ENCODE measurements at places on chromosomes 11 and 22.

GRCh38 chr11:11937957-11938356, 70.5 kb downstream of the DKK3 start:
- no peak for DNase-seq

- no peak for DNase-seq
Observed at GRCh38 chr11:102577182-102577581, 46.6 kb upstream of the MMP7 start.

GRCh38 chr11:58503361-58503856, 4.5 kb downstream of the OR5B21 start:
- no peak for DNase-seq

- DNase-seq = no peak
Observed at GRCh38 chr11:12810568-12810894, 136.3 kb downstream of the TEAD1 start.

DNA sequence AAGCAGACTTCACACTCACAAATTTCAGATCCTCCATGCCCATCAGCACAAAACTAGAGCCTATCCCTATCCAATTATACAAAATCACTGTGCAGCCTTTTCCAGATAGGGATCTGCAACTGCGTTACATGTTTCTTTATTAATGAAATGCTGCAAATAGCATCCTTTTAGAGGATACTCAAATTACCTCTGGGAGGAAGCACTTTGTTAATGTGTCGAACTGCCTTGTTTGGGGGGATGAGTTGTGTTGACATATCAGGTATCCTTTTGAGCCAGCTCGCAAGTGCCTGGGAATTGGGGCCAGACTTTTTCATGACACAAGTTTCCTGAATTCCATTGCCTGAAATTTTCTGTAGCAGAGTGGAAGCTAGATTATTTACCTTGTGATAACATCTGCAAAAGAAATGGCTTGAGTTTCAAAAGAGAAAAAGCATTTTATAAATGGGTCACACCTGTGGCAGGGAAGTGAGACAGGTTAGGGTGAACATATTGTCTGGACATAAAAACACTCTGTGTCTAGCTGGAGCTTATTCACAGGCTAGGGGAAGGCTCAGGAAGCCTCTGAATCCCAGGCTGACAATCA, 299.1 kb upstream of the MTNR1B start:
- DNase-seq = no peak

DNA sequence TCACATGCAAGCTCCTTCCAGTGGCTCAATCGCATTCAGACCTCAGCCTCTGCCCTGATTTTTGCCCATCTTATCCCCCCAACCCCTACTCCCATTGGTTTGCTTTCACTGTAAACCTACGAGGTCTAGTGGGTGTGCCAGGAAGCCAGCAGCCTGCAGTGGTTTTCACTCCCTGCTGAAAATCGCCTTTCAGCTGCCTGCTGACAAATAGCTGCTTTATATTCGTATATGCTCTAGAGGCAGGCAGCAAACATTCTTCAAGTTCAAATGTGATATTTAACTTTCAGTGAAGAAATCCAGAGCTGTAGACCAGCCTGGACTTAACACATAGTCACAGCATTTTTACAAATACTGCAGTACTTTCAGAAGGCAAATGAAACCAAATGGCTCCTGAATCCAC, 92.8 kb upstream of the APOA1 start:
- no peak for DNase-seq

GRCh38 chr22:47374901-47375575, 612.6 kb downstream of the TBC1D22A start:
- DNase-seq = no peak

DNA sequence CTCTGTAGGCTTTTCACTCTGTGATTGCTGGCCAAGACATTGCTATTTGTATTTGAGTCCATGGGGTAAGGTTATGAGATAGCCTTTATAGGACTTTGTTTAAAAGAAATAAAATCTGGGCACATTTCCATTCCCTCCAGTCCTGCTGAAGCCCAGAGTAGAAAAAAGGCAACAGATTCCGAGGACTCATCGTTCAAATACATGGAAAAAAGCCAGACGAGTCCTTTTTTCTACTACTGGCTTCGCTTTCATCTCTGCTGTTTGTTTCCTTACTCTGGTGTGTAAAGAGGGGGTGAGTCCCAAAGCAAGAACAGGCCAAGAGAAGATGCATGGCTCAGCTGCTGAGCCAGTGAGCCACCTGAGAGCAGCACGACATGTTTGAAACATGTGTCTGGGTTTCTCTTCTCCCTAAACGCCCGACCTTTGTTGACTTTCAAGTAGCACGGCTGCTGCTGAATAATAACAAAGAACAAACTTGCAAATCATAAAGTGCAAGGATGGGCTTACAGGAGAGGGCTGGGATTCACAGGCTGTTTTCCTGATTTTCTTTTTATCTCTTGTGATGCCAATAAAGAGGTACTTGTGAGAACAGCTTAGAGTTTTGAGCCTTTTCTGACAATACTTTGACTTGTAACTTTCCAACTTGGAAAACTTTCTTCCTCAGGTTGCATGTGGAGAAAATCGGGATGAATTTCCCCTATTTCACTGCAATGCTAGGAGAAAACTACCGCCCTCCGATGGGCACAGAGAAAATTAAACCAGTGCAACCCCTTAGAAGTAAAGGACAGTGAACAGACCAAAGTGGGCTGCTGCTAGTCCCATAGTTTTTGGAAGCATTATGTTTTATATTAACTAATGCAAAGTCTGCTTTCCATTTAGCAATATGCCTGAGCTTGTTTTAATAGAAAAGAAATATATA, 195.2 kb upstream of the RAG2 start:
- DNase-seq = no peak

GRCh38 chr11:59598961-59599360, 16.6 kb downstream of the OSBP start:
- no peak for DNase-seq

DNA sequence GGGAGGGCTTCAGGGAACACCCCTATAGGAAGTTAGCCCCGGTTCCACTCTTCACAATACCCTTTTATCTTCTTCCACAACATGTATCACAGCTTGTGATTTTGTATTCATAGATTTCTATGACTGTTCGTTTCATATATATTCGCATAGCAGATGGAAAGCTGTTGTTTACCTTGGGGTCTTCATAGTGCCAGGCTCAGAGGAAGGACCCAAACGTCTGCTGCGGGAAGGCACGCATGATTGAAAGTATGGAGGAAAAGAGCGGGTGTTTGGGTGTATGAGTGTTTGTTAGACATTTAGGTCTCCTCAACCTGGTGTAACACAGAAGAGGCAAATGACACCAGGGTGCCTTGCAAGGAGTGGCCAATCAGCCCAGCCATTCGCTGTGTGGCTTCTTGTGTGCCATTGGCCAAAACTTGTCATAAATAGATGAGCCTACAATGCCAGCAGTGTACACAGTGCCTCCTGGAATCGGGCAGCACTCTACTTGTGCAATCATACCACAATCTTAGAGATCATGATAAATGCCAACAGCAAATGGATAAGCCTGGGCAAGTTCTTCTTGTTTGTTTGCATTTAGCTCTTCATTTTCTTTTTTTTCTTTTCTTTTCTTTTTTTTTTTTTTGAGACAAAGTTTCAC, 10.9 kb upstream of the ADA2 start:
- DNase-seq = no peak

GRCh38 chr11:23944923-23945322, 551.9 kb upstream of the LUZP2 start:
- no peak for DNase-seq

- no peak for DNase-seq
Observed at GRCh38 chr22:33400061-33400840, 342.1 kb upstream of the SYN3 start.

GRCh38 chr11:17986007-17986710, 26.7 kb downstream of the SERGEF start:
- no peak for DNase-seq

- DNase-seq = no peak
Observed at GRCh38 chr11:62461740-62462507, 43.1 kb downstream of the SCGB1A1 start.

DNA sequence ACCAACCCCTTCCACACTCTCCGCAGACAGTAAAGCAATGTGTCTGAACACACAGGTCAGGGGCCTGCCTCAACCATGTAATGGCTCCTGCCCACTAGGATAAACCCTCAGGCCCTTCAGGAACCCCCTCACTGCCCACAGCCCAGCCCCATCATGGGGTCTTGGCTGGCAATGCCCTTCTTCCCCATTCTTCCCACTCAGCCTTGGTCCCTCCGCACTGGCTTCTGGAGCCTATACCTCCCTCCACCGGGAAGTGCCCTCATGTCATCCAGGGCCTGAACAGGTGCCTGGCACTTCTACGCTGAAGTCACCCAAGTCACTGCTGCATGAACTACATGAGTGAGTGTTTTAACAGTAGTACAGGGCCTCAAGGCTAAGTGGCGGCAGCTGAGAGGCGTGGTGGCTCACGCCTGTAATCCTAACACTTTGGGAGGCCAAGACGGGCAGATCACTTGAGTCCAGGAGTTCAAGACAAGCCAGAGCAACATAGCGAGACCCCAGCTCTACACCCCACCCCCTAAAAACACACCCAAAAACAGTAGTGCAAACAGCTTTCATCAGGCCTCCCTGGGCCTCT, 74.8 kb upstream of the PITPNB start:
- no peak for DNase-seq

DNA sequence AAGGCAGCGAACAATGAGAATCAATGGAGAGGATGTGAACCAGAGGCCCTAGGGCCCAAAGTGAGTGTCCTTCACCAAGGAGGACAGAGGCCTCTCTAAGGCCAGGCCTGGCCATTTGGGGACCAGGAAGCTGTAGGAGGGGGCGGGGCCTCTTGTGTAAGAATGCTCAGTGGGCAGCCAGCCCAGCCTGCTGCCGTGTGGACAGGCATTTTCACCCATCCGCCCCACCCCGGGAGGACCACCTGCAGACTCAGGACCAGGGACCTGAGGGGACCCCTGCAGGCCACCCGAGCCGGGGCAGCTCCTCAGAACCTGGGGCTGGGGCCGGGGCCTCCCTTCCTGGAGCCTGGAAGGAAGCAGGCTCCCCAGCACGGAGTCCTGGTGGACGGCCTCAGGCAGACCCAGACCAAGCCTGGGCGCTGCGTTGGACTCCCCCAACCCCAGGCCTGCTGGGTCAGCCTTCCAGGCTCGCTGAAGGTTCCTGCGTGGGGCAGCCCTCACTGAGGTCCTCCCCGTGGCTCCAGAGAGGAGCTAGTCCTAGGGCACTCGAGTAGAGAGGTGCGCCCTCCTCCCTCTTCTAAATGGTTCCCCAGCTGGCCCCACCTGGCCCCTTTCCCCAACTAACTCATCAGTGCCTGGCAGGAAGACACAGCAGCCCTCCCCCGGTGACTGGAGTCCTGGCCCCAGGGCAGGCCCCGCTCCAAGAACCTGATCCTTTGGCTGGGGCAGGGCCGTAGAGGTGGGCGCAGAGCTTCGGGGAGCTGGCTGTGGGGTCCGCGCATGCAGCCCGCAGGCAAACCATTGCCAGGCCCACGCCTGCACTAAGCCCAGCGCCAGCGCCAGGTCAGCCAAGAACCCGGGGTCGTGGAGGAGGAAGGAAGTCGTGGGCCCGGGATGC, 1.5 kb upstream of the TRABD start:
- no peak for DNase-seq

- no peak for DNase-seq
Observed at GRCh38 chr11:106131998-106132397, 54.5 kb downstream of the AASDHPPT start.

DNA sequence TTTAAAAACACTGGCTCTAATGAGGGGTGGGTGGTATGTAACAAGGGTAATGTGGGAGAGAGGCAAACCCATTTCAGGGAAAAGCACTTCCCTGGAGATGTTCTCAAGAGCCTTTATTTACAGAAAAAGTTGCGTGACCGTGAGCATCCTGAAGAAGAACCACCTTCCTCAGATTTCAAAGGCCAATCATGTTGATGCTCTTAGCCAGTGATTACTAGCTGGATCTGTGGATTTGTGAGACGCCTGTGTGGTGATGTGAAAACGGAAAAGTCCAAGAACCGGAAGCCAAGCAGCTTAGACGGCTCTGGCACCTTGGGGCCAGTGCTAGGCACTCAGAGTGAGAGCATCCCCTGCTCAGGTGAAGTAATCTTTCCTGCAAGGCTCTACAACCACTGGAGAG, 12.6 kb upstream of the UBASH3B start:
- no peak for DNase-seq
